ENCODE measurements at places on chromosomes 16 and 17.

DNA sequence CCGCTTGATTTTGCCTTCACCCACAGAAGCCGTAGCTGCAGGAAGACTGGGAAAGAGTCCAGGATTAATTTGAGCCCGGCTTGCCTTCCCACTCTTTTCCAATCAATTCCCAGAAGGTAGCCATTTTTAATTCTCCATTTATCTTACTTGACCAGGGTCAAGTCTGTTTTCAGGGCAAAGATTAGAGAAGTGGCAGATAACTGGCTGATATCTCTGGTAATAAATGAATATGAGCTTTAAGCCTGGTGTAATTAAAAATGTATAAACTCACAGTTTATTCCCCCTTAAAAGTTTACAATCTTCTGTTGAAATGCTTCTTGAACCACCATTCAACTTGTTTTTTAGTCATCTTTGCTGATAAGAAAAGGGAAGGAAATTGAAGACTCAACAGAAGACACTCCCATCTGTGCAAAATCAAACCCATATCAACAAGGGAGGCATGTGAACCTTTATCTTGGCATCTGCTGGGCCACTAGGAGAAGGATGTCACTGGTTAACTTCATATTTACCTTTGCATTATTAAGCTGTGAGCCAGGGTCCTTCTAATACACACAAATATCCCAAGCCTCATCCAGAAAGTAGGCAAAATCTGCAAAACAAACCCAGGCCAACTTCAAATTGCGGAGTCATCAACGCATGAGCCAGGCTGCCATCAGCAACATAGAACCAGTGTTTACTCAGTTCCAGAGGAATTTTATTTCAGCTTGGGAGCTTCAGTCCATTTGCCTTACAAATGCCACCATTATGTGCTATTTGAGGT, 314.6 kb upstream of the MAF start:
- DNase-seq, result no peak

GRCh38 chr17:42039794-42040763, 10.3 kb downstream of the C17orf113 start:
- DNase-seq, result no peak

- DNase-seq, result no peak
Observed at GRCh38 chr17:56305007-56305406, 151.7 kb downstream of the ANKFN1 start.

GRCh38 chr17:81418710-81419318, 23.6 kb downstream of the BAHCC1 start:
- no peak for DNase-seq

GRCh38 chr17:27609611-27610303, 21.2 kb upstream of the LGALS9 start:
- no peak for DNase-seq

GRCh38 chr17:7947651-7948050, 15.6 kb downstream of the CNTROB start:
- no peak for DNase-seq

GRCh38 chr16:75566758-75567255, 628 bp downstream of the GABARAPL2 start:
- DNase-seq, result no peak

DNA sequence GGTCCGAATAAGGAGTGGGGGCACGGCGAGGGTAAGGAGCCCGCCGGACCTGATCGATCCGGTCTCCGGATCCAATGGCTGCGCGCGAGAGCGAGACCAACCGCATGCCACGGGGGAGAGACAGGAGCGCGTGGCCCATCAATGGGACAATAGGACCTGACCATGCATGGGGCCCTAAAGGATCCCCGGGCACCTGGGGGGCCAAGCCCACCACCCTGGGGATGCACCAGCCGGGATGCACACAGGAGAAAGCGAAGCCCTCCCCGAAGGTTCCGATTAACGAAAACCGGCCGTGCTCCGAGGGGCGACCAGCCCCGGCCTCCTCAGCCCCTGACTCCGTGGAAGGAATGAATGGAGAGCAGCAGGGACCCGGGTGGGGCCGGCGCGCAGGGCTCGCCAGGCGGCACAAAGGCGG, 525 bp downstream of the JPT1 start:
- no peak for DNase-seq

GRCh38 chr16:28062261-28062846, 1.2 kb downstream of the GSG1L start:
- DNase-seq, result no peak
